Stimulated activated CD8-positive, alpha-beta memory T cell treated with anti-CD3 and anti-CD28 coated beads, Interleukin-7, amount 100 ng/mL, for 1 hour (primary cell): ENCODE measurements at places on chromosomes 7 and 10.

- DNase-seq, result no peak
Observed at GRCh38 chr7:46318276-46318675, 397.2 kb upstream of the IGFBP3 start.

DNA sequence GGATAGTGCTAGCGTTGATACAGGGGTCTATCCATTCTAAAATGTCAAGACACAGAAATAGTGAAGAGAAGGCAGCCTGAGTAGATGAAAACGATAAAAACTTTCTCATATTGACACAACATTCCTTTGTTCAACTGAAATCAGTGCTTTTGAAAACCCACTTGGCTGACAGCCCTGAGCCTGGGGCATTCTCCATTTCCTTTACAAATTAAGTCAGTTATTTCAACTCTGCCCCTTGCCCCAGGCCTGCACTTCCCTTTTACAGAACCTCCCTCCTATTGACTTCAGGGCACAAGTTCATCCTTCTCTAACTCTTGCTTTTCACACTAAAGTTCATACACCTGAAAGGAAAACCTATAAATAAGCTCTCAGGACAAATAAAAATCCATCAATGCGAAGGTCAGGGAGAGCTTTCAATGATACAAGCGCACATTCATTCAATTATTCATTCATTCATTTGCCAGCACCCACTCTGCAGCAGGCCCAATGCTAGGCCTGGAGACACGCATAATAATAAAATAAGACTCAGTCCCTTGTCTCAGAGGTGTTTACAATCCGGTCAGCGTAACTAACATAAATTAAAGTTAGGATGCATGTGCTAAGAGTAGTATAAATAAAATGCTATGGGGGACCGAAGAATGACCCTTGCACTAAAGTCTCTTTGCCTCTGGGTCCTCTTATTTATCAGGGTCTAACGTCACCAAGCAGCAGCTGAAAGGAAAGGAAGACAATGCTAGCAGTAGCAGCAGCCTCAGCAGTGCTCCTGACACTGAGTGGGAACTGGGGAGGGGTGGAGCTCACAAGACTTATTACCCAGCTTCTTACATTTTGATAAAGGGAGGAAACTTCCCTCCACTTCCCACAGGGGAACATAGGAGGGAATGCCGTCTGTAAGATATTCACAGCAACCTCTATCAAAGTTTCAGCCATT lies 134.8 kb downstream of the PDE1C start:
- DNase-seq, result no peak

GRCh38 chr10:73803680-73804286 lies 7.6 kb downstream of the NDST2 start:
- no peak for DNase-seq

DNA sequence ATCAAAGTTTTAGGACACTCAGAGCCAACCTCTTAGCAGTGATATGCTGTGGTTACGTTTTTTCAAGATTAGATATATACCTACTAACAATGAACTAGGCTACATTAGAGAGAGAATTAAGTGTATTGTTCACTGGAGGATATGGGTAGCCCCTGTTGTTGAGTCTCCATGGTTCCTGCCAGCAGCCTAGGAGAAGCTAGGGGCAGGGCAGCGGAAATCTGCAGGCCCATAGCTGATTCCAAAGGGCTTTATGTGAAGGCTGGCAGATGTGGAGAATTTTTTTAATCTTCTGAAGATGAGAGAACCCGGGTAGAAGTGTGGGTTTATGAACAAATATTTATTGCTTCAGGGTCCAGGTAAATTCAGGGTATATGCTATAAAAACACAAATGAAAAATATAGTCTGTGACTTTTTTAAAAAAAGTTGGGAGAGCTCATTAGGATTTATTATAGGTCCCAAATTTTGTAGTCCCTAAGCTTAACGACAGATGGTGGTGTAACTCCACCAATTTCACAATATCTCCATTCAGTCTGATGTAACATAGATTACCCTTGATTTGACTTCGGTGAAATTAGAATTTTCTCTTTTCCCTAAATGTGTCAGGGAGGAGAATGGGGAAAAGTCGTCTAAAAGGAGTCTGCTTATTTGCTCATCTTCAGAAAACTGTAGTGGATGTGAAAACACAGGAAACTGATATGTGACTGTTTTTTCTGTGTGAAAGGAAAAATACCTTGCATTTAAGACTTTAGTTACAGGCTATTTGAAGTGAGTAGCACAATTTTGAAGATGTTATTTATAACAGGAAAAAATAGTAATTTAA lies 163.0 kb upstream of the PPP1R3A start:
- no peak for DNase-seq

DNA sequence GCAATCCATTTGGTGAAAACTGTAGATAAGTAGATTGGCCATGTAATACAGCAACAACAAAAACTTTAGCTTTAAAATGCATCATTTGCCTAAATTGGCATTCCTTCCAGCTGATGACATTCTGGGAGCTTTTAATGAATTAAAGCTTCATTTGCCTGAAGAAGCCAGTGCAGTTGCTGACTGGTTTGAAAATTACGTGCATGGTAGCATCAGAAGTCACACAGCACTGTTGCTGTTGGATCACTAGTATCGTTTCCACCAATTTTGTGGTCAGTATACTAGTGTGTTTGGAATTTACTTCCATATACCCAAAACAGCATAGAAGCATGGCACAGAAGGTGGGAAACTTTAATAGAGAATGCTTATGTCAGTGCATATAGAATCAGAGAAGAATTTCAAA lies 194.9 kb downstream of the ETV1 start:
- no peak for DNase-seq

DNA sequence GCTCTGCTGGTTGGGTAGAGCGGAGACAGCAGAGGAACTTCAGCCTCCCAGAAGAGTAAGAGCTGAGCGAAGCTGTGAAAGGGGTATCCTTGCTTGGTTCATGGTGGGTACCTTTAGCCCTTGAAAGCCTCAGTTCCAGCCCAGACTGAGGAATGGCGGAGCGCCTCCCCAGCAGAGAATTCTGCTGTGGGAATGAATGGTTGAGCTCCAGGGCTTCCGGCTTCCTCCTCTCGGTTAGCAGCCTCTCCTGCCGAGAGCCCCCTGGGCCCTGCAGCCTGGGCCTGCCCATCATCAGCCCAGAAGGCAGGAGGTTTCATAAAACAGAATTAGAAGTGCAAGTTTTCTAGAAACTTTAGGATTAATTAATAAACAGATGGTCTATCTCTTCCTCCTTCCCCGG lies 79.9 kb upstream of the ANLN start:
- DNase-seq, result no peak

DNA sequence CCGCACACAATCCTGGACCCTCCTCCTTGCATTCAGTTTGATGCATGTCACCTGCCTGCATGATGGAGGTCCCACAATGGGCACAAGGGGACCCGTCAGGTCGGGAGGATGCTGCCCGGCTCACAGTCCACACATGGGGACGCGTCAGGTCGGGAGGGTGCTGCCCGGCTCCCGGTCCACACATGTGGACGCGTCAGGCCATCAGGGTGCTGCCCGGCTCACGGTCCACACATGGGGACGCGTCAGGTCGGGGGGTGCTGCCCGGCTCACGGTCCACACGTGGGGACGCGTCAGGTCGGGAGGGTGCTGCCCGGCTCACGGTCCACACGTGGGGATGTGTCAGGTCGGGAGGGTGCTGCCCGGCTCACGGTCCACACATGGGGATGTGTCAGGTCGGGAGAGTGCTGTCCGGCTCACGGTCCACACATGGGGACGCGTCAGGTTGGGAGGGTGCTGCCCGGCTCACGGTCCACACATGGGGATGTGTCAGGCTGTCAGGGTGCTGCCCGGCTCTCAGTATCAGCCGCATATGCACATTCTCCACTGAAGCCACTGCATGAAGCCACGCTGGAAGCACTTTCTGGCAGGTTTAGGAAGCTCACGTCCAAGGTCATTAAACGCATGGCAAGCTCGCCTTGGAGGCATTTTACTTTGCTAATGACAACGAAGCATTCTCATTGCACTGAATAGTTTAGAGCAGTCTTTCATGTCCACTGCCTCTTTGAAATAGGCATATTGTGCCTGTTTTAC lies 50.3 kb downstream of the DIP2C start:
- DNase-seq, result no peak

DNA sequence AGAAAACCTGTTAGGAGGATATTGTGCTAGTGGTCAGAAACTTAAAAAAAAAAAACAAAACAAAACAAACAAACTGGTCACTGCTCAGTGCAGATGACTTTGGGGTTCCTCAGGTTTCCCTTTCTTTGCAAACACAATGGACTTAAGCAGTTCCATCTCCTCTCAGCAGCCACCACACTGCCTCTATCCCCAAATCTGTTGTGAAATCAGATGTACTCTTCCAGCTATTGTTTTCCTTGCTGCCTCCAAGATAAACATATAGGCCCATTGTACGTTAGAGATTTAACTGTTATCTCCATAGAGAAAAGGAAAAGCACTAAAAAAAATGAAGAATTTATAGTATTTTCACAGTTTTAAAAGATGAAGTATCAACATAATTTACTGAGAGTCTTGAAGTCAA lies 147.1 kb downstream of the MPP7 start:
- DNase-seq, result no peak

DNA sequence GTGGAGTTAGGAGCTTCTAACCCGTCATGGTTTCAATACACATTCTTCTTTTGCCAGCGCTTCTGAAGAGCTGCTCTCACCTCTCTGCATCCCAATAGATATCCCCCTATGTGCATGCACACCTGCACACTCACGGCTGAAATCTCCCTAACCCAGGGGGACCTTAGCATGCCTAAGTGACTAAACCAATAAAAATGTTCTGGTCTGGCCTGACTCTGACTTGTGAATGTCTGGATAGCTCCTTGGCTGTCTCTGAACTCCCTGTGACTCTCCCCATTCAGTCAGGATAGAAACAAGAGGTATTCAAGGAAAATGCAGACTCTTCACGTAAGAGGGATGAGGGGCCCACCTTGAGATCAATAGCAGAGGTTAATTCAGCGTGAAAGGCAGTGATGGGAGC lies 22.4 kb downstream of the PRSS2 start:
- no peak for DNase-seq

- no peak for DNase-seq
Observed at GRCh38 chr10:15361131-15361530, 10.0 kb downstream of the FAM171A1 start.

DNA sequence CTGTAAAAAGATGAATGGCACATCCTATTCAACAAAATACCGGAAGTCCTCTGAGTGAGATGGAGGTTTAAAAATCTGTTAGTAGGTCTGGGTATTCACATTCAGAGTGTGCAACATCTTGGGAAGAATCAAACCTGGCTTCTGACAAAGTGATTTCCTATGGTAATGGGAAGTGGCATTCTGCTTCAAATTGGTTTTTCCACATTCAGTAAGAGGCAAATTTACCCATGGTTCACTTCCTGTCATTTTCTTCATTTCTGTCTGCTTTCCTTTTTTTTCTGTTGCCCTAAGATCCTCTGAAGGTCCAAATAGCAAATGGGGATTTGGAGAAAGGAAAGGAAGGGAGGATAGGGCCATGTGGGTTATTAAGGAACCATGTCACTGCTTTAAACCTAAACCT lies 218.3 kb downstream of the DOCK4 start:
- DNase-seq, result no peak

DNA sequence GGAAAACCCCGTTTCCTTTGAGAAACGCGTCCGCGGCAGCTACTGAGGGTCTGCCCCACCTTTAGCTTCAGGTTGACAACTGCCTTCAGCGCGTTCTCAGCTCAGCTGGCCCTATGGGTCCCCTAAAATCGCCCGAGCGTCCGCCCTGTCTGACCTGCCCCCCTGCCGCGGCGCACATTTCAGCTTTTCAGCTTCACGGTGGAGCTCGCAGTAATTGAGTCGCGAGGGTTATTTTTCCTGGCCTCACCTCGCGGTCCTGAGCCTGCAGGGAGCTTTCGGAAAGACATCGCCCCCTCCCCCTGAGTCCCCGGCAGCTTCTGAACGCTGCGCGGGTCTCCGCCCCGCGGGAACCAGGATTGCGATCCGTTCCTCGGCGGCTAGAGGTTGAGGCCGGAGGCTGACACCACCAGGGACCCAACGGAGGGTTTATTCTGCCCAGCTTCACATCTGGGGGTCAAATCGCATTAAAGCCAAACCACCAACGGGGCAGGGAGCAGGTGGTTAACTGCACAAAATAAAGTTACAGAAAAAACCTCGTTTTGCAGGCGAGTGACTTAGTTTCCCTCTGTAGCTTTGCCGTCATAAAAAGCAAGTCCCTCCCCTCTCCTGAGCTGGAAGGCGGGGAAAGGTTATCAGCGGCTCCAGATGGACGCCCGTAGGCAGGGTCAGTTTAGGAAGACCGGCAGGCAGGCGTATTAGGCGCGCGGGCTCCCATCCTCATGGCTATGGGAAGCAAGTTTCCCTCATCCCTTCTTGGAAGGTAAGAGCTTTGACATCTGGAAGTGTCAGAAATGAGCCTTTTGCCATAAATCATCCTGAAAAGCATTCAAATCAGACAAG lies 11.0 kb downstream of the TWIST1 start:
- DNase-seq, result no peak

- no peak for DNase-seq
Observed at GRCh38 chr10:29140991-29141390, 147.9 kb upstream of the LYZL1 start.

- DNase-seq, result no peak
Observed at GRCh38 chr10:118271671-118272070, 70.5 kb downstream of the FAM204A start.

DNA sequence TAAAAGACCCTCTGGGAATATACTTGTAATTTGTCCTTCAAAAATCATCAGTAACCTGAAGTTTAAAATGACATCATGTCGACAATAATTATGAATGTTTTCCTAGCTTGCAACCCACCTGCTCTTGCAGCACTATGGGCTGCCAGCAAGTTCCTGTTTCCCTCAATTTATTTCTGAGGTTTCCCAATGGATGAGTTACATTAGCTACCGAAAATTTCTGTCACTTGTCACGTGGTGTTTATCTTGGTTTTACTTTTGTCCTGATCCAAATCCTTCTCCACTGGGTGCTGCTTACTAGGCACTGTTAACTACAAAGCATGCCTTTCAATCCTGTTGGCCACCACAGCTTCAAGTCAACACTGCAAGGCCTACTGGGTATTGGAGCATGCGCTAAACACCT lies 31.5 kb downstream of the GIMAP8 start:
- no peak for DNase-seq

DNA sequence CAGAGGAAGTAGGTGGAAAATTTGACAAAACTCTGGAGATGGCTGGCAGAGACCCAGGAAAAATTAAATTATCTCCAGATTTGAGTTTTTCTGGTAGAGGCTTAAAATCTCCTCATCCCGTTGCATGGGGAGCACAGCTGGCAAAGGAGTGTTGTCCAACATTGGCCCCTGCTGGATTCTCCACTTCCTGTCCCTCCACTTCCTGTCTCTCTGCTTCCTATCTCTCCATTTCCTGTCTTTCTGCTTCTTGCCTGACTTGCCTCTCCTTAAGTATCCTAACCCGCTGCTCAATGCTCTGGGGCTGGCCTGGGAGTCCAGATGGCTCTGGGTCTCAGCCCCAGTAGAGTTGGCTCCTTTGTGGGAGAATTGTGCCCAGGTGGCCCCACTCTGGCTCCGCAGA lies 65.8 kb upstream of the EMX2 start:
- no peak for DNase-seq

- peak; percentile 30 for DNase-seq
Observed at GRCh38 chr10:123559066-123559822, 106.9 kb upstream of the GPR26 start.

GRCh38 chr10:110747609-110748464 lies 103.7 kb downstream of the RBM20 start:
- DNase-seq, result no peak
